ENCODE measurements at places on chromosomes 4 and X.

- no peaks in the 10 kb centered on the region for H3K36me3 ChIP-seq
- no peak overlapping the region for H3K27ac ChIP-seq
- no peak overlapping the region for H3K4me3 ChIP-seq
- no peak for DNase-seq
Measured at GRCh38 chr4:17708992-17709762, 72.2 kb downstream of the FAM184B start.

DNA sequence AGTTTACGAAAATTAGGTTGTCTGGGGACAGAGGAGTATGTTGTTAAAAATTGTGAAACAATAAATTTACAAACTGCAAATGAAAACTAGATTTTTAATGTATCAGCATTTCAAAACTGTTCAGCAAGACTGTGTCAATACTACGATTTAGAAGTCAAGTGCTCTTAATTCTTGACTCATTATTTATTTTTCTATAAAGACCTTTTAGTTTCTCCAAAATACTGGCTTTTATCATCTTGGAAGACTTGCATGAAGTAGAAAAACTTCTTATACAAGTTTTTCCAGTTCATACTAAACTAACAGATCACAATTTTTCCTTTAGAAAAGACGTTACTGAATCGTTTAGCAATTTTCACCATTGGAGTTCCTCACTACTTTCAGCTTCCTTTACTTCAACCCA, 231.4 kb downstream of the PPP3CA start:
- no peaks in the 10 kb centered on the region for H3K27me3 ChIP-seq
- no peak for DNase-seq
- no peaks in the 10 kb centered on the region for H3K4me1 ChIP-seq
- H3K27ac ChIP-seq, result no peak overlapping the region
- no peak overlapping the region for H3K4me3 ChIP-seq

DNA sequence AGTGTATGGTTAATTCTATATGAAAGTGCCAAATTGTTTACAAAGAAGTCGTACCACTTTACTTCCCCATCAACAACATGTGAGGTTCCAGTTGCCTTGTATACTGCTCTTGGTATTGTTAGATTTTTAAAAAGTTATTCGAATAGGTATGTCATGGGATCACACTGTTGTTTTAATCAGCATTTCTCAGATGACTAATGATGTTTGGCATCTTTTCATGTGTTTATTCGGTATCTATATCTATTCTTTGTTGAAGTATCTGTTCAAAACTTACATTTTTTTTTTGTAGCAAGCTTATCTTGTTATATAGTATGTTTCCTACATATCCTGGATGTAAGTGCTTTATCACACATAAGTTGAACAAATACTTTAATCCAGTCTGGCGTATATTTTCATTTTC, 99.4 kb upstream of the MAB21L2 start:
- H3K4me1 ChIP-seq, result no peaks in the 10 kb centered on the region
- H3K27ac ChIP-seq, result no peak overlapping the region
- DNase-seq, result no peak
- no peaks in the 10 kb centered on the region for H3K27me3 ChIP-seq

DNA sequence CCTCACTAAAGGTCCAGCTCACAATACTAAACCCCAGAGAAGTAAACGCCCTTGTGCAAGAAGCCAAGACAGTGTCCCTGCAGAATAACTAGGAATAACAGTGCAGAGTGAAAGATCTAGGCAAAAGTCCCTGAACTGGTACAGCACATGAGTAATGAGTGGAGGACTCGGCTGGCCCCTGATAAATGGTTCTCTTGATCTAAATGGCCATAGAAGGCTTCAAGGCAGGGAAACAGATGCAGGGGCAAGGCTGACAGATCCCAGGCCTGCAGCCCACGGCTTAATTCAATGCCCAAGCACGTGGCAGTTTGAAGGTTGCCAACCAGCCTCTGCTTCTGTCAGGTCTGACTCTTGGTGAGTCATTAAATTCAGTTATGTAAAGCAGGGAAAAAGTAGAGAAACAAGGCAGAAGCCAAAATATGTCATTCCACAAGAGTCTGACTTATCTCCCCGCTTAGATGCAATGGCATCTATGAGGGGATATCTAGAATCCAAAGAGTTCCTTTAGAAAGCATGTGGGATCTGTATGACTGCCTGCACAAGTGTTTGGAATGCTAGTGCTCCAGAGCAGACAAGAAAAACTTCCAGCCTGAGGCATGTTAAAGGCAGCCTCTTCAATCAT, 121.3 kb downstream of the PRDM5 start:
- no peak overlapping the region for H3K4me3 ChIP-seq
- H3K27ac ChIP-seq, result no peak overlapping the region
- H3K4me1 ChIP-seq, result no peaks in the 10 kb centered on the region
- no peak for DNase-seq

- no peak overlapping the region for H3K4me3 ChIP-seq
- no peak for DNase-seq
- no peak overlapping the region for H3K27ac ChIP-seq
- no peaks in the 10 kb centered on the region for H3K36me3 ChIP-seq
Measured at GRCh38 chr4:168528131-168528949, 31.5 kb downstream of the PALLD start.
